T-helper 2 cell treated with Interferon-gamma antibody and Interleukin-4, amounts not matched to agents 5 μg/mL and 100 μg/mL, for 36 hours (primary cell): ENCODE measurements at places on chromosomes 7 and 10.
A peak's percentile ranks its signal among the peaks of the same experiment; 100 is the strongest.

DNA sequence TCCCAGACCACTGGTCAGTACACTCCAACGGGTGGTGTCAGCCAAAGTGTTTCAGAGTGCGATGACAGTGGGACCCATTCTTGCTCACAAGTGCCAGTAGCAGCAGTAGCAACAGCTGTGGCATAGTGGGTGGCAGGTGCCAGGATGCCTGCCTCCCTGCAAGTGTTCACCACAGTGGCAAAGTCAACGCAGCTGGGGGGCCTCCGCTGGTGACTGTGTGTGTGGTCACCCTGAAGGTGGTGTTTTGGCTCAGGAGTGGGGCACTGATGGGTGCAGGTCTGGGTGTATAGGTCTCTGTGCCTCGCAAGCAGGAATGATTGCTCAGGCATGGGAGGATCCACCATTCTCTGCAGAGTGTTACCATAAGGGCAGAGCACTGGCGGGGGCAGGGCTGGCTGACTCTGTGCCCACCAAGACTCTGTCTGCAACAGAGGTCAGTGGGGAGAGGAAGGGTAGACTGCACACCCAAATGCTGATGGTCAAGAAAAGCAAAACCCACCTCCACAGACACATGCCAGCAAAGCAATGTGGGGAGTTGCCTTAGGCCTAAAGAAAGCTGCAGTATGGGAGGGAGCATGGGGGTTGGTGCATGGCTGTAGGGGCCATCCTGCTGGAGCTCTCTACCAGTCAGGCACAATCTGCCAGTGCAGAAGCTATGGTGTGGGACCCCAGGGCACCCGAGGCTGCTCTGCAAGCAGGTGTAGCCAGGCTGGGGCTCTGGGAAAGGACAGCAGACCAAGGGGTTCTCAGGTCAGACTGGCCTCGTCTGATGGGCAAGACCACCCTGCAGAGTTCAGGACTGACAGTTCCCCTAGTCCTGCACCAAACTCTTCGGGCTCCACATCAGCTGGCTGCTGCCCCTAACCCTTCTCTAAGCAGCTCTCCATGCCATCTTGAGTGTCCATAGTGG lies 368.1 kb downstream of the CTNNA3 start:
- no peak for DNase-seq

GRCh38 chr7:81833401-81833800 lies 63.6 kb upstream of the HGF start:
- no peak for DNase-seq

DNA sequence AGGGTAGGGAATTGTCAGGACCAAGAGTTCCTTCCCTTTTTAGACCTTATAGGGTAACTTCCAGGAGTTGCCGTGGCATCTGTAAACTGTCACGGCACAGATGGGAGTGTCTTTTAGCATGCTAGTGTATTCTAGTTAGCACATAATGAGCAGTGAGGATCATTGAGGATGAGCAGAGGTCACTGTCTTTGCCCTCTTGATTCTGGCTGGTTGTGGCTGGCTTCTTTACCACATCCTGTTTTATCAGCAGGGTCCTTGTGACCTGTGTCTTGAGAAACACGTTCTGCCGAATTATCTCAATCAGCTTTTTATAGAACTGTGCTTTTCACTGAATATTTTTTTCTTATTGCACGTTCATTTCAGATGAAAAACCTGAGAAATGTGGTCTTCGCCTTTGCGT lies 41.5 kb downstream of the MINPP1 start:
- DNase-seq, result no peak

- DNase-seq, result no peak
These were observed 28.3 kb downstream of the PPP1R3A start for GRCh38 chr7:113890331-113891030.

DNA sequence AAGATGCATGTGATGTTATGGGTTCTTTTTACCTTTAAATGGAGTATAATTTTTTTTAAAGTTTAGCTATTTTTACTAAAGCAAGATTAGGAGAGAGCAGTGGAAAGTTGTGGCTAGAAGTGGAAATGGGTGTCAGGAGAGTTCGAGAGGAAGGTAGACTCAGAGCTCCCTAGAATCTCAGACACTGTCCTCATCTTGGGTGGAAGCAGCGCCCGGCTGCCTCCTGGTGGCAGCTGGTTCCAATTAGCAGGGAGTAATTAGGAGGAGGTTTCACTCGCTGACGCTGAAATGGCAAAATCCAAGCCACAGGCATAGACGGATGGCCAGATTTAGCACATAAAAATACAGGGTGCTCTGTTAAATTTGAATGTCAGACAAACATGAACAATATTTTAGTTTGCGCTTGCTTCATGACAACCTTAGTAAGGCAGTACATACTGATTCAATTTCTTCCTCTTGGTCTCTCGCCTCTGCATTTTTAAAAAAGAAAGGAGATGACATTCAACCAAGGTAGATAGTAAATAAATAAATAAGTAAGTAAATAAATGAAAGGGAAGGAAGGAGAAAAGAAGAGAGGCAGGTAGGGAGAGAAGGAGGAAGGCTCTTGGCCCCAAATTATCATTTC lies 58.5 kb downstream of the LGI1 start:
- peak; percentile 15 for DNase-seq

DNA sequence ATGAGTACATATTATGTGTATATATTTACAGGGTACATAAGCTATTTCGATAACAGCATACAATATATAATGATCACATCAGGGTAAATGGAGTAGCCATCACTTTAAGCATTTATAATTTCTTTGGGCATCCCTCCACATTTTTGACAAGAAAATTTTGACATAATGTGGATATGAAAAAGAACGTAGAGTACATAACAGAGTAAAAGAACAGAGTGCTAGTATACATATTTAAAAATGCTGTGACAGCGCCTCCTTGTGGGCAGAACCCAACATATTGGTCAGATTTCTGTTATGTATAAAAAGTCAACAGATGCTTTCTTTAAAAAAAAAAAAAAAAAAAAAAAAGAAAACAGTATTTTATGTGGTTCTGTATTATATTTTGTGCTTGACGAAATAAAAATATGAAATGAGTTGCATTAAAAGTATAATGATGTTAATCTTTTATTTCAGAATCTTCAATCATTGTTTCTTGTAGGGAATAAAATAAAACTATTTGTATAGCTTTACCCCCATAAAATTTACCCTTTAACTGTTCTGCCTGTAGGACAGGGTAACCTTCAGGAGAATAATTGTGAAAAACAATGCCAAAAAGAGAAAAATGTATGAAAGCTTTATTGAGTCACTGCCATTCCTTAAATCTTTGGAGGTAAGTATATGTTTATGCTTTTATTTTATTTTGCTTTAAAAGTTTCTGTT lies 18.3 kb upstream of the HBP1 start:
- DNase-seq, result peak; percentile 38

- no peak for DNase-seq
These were observed 16.8 kb downstream of the NOBOX start for GRCh38 chr7:144386741-144387140.

DNA sequence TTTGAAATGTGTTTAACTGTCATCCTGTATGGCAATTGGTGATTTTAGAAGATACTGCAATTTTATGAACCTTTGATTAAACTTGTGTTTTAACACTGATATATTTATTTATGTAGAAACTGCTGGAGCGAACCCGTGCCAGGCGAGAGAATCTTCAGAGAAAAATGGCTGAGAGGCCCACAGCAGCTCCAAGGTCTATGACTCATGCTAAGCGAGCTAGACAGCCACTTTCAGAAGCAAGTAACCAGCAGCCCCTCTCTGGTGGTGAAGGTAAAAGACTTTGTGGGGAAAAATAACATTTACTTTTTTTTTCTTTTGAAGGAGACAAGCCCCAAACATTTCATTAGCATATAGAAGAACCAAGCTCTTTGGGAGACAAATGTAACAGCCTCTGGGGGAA lies 6.5 kb downstream of the ANLN start:
- DNase-seq, result no peak

- DNase-seq, result no peak
These were observed 25.5 kb downstream of the GTF2IRD1 start for GRCh38 chr7:74479066-74479781.
